Lung (tissue), 17 donors: ENCODE measurements at places on chromosomes 1 and 21. TPM values are rescaled to one million over a fixed set of nuclear protein-coding genes. Genes with fewer than 3 reads are reported as not detected.

The ZSWIM5 gene
- 3.8 TPM for total RNA-seq

The PCBP3 gene
- total RNA-seq, result 8.2 TPM

The CDK18 gene
- total RNA-seq, result 19.1 TPM

The CMPK1 gene
- 98.7 TPM for total RNA-seq

The LGALS8 gene
- 160 TPM for total RNA-seq

GRCh38 chr1:6414443-6414844, 5.3 kb downstream of the HES2 start:
- no peak for DNase-seq

- DNase-seq, result no peak
These were observed 264.2 kb downstream of the HMCN1 start for GRCh38 chr1:185998391-185998790.

DNA sequence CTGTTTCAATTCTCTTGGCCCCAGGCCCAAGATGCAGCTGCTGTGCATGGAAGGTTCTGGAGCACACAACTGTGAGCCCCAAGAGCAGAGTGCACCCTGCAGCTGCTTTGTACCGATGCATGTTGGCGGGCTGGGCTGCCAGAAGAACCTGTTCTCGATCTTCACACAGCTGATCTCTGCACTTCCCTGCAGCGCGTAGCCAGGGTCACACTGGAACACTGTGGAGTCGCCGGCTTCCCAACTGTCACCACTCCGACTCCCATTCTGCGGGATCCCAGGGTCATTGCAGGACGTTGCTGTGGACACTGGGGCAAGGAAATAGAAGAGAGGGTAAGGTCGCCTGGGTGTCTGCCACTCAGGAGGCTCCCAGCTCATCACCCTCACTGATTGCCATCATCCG, 185.4 kb downstream of the ZSCAN20 start:
- DNase-seq, result no peak

GRCh38 chr1:153742411-153743142, 14.7 kb downstream of the INTS3 start:
- DNase-seq, result no peak

DNA sequence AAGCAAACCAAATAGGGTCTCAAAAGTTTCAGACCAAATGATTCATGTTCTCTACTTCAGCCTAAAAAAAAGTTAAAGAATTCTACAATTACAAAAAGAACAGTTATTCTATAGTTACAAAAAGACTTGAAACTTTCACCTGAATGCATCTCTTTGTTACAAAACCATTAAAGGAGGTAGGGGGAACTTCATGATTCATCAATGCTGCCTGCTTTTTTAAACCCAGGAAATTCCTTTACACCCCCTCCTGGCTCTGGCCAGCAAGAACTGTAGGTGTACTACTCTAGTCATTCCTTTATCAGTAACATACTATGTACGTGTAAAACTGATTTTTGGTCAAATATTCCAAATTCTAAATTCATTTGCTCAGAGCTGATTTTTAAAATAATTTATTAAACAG, 5.0 kb downstream of the FAF1 start:
- no peak for DNase-seq

- peak; percentile 93 for DNase-seq
These were observed 362.4 kb upstream of the PKN2 start for GRCh38 chr1:88321706-88322105.

GRCh38 chr1:7389201-7389905, 381.7 kb upstream of the VAMP3 start:
- DNase-seq, result no peak

GRCh38 chr1:8473121-8473875, 155.4 kb downstream of the SLC45A1 start:
- DNase-seq, result no peak

DNA sequence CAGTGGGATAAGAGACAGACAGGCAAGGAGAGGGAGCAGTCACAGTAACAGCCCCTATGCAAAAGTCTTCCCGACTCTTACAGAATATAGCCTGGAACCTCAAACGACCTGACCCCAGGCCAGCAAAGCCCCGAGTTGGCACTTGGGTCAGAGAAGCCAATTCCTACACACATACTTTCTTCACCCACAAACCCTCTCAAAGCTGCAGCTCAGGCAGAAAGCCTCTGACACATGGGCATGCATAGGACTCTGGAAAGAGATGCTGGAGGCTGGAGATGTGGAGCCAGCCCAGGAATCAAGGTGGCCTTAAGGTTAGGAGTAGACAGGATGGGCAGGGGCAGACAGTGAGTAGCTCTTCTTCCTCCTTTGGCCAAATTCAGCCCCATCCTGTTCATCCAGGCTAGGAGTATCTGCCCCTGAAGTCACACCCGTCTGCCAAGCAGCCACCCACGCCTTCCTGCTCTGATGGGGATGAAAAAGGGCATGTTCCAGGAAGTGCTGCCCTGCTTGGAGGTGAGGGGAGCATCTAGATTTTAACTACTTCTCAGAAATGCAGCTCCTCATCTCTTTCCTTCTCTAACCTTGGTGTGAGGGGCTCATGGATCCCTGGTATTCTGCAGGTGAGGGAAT, 7.8 kb downstream of the SLC41A1 start:
- no peak for DNase-seq

- DNase-seq, result no peak
These were observed 598.2 kb downstream of the MATN1 start for GRCh38 chr1:30125021-30125820.

- no peak for DNase-seq
These were observed 221.9 kb upstream of the C1orf174 start for GRCh38 chr1:4121834-4122512.

GRCh38 chr1:103783944-103784377, 34.3 kb downstream of the AMY1C start:
- DNase-seq, result no peak

GRCh38 chr1:246687002-246687401, 37.2 kb upstream of the SCCPDH start:
- DNase-seq, result no peak

- no peak for DNase-seq
These were observed 340.6 kb downstream of the ZNF326 start for GRCh38 chr1:90335558-90335957.

DNA sequence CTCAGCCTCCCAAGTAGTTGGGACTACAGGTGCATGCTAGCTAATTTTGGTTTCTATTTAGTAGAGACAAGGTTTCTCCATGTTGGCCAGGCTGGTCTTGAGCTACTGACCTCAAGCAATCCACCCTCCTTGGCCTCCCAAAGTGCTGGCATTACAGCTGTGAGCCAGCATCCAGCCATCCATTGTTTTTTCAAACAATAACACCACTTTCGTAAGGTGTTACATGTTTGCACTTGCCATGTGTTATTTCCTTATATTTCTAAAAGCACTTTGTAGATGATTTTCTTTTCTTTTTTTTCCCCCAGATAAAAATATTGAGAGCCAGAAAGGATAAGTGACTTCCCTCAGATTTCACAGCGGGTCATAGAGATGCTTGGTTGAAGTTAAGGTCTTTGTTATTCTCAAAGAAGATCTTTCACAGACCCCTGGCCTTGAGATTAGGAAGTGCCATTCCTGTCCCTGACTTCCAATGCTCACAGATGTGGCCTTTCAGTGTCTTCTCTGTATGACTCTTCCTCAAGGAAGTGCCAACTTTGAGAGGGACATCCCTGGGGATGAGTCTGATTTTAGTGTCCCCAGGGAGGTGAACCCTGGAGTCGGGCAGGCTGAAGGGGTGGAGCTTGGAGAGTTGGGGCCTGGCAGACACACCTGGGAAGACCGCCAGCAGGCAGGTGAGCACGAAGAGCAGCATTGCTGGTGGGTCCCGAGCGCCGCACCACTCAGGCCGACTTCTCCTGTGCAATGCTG, 6.3 kb downstream of the PIGR start:
- no peak for DNase-seq

DNA sequence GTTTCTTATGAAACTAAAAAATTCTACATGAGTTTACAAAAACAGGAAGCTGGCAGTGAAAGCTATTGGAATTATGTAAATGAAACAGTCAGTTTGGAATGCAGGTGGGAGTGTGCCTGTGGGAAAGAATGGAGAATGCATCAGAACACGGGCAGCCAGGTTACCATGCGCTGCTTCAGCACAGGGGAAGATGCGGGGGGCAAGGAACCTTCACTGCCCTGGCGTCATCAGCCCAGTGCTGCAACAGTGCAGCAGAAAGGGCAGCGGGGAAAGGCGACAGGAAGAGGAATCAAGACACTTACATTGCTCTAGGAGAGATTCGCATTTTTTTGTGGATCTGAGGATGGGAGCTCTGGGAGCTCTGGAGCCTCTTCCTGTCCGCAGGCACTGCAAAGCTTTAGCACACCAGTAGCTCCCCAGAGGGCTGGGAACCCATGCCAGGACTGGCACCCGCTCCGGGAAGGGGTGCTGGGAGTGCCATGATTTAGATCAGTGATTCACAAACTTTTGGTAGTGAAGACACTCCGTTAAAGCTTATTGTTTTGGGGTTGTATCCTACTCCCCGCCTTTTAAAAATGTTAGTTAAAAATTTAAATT, 64.1 kb upstream of the WDR26 start:
- DNase-seq, result peak; percentile 28

DNA sequence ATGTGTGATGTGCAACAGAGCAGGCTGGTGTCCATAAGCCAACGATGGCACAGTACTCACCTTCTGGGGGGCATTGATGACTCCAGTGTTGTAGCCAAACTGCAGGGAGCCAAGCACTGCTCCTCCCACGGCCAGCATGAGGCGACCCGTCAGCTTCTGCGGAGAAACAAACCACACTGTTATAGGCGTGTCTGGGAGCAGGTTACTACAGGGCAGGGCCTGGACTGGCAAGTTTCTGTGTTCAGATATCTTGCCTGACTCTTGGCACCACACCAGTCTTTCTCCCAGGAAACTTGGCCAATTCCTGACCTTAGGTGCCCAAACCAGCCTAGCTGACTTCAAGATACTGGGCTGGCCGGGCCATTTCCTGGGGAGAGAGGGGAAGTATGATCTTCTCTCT, 15.5 kb downstream of the SLC2A1 start:
- DNase-seq, result no peak

GRCh38 chr1:107524301-107524700, 383.5 kb downstream of the NTNG1 start:
- DNase-seq, result no peak

- DNase-seq, result no peak
These were observed 3.0 kb downstream of the GPN2 start for GRCh38 chr1:26887125-26887524.

GRCh38 chr1:9589719-9590157, 1.0 kb downstream of the TMEM201 start:
- DNase-seq, result no peak

DNA sequence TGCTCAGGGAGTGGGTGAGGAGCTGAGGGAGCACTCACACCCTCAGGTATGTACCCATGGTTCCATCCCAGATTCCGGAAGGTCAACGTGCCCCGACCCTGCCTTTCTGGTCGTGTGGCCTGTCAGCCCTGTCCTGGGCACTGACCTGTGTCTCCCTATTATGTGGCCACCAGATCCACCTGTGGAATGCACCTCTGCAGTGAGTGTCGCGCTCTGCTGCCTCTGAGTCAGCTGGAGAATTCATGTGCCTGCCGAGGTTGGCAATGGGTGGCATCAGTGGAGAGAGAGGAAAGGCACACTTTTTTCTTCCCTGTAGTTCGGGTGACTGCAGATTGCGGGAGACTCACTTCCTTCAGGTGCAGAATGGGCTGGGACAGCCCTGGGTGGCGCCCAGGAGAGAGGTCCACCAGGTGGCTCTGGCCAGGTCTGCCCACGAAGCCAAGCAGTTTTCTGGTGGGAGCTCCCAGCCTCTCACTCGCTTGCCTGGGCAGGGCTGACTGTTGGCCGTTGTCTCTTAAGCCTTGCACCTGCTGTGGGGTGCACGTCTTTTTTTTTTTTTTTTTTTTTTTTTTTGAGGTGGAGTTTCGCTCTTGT, 176.1 kb upstream of the TMEM51 start:
- DNase-seq, result no peak

DNA sequence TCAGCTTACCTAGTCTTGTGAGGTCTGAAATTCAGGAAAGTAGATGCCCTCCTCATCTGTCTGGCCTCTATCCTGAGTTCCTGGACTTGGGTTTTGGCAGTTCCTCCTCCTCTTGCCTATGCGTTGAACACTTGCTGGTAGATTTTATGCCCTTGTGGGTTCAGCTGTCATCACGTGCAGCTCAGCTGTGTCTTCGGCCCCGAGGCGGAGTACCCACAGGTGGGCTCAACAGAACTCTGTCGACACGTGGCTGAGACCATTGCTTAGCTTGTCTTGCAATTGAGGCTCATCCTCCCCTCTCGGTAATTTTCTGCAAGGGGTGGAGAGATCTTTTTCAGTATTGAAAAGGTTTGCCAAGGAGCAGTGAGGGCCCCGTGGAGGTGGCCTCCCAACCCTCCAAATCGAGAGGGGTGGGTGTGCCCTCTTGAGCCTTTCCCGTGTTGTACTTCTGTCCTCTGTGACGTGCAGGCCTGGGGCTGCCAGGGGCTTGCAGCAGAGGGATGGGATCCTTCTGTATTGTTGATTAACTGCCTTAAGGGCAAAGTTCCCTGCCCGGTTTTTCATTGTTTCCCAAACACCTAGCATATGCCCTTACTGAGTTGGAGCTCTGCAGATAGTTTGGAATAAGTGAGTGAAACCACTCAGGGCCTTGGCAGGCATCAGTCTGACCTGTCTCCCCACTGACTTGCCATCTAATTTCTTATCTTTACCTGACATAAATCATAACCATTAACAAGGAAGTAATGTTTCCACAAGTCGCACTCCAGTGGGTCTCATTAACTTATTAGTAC, 2.9 kb downstream of the CENPS start:
- no peak for DNase-seq

GRCh38 chr1:114901814-114902213, 47.2 kb downstream of the SYCP1 start:
- peak; percentile 11 for DNase-seq

DNA sequence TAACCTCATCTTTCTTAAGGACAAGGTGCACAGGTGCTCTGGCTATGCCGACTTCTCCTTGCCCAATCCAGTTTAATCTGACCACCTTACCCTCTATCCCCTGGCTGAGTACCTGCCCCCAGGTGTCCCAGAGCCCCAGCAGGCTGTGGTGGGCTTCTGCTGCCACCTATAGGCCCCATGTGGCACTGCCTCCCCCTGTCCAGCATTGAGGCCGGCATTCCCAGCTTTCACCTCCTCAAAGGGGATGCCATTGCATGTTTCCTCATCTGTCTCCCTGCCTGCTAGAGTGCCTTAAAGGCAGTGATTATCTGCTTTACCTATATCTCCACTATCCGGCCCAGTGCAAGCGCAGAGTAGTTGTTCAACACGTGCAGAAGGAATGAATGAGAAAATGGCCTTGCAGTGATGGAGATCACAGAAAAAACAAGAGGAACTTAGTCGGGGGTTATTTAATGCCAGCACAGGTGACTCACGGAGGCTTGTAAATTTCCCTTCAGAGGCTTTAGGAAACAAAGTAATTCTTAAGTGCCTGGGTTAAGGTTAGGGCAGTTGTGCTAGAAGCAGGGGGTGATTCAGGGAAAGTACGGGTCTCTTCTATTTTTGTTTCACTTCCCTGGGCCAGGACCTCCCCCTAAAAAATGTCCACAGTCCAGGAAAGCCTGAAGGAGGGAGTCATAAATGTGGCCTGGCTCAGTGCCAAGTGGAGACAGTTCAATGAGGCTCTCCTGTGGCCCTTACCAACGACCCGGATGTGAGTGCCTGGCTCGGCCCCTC, 131.8 kb upstream of the NGF start:
- DNase-seq, result no peak

DNA sequence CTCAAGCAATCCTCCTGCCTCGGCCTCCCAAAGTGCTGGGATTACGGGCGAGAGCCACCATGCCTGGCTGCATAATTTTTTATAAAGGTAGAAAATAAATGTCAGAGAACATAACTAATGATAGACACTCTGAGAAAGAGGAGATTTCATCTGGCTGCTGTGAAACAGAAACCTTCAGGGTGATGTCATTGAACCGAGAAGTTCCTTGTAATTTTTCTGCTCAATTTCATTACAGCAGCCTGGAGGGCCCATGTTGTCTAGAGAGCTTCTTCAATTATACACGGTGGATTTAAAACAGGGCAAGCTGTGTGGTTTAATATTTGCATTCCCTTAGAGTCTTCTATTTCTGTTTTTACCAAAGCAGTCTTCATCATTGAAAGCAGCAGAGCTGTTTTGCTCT, 64.3 kb upstream of the MORC3 start:
- DNase-seq, result no peak
